ENCODE measurements at places on chromosomes 7 and 10.
A peak's percentile ranks its signal among the peaks of the same experiment; 100 is the strongest.

DNA sequence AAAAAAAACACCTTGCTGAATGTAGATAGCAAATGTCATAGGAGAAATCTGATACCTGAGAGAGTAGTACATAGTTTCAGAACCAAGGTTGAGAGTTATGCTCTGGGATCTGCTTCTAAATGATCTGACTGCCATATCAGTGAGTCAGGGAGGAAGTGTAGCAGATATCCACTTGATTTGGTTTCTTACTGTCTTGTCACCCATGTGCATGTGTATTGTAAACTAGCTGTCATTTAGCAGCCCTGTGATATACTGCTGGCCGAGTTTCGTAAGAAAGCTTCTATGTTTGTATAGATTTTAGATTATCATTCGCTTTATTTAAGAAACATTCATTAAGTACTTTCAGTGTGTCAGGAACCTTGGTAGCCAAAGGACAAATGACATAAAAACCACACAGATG, 42.0 kb downstream of the SP4 start:
- H3K4me3 ChIP-seq = no peak overlapping the region
- DNase-seq = no peak
- H3K36me3 ChIP-seq = no peaks in the 10 kb centered on the region
- H3K27ac ChIP-seq = no peak overlapping the region

GRCh38 chr10:124748953-124749645, 4.9 kb upstream of the FAM53B start:
- no peak overlapping the region for H3K4me3 ChIP-seq
- H3K27me3 ChIP-seq = no peaks in the 10 kb centered on the region
- DNase-seq = no peak
- H3K4me1 ChIP-seq = peaks cover 30% of the 10 kb centered on the region

GRCh38 chr7:118590107-118590506, 365.6 kb downstream of the ANKRD7 start:
- no peak for DNase-seq
- no peak overlapping the region for H3K27ac ChIP-seq
- no peaks in the 10 kb centered on the region for H3K27me3 ChIP-seq
- H3K36me3 ChIP-seq = no peaks in the 10 kb centered on the region
- no peaks in the 10 kb centered on the region for H3K4me1 ChIP-seq

- H3K27ac ChIP-seq = no peak overlapping the region
- no peak for DNase-seq
- H3K4me1 ChIP-seq = no peaks in the 10 kb centered on the region
- H3K36me3 ChIP-seq = no peaks in the 10 kb centered on the region
- no peaks in the 10 kb centered on the region for H3K27me3 ChIP-seq
- H3K4me3 ChIP-seq = no peak overlapping the region
Observed at GRCh38 chr7:46368871-46369270, 447.8 kb upstream of the IGFBP3 start.

- H3K27ac ChIP-seq = no peak overlapping the region
- H3K4me3 ChIP-seq = no peak overlapping the region
- H3K4me1 ChIP-seq = no peaks in the 10 kb centered on the region
- DNase-seq = peak; percentile 26
- H3K36me3 ChIP-seq = peaks cover 36% of the 10 kb centered on the region
- H3K27me3 ChIP-seq = no peaks in the 10 kb centered on the region
Observed at GRCh38 chr7:104160375-104160774, 47.4 kb downstream of the ORC5 start.

DNA sequence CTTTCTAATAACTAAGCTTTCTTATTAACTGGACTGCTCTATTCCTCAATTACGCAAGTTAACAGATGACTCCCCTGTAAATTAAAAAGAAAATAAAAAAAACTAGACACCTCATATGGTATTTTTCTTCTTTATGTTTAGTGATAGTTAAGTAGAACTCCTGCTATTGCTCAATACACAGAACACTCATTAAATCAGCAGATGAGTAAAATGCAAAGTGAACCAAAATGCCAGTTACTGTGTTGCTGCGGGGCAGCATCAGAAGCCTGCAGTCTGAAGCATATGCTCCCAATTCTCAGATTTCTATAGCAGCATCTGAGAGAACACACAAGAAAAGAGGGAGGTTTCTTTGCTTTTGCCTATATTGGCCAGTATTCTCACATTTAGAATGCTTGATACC, 28.4 kb downstream of the CDK6 start:
- no peak for DNase-seq
- H3K27ac ChIP-seq = no peak overlapping the region
- no peaks in the 10 kb centered on the region for H3K27me3 ChIP-seq

- no peak overlapping the region for H3K27ac ChIP-seq
- no peaks in the 10 kb centered on the region for H3K36me3 ChIP-seq
- no peak for DNase-seq
- no peak overlapping the region for H3K4me3 ChIP-seq
- H3K4me1 ChIP-seq = peaks cover 6% of the 10 kb centered on the region
Observed at GRCh38 chr10:115951242-115951641, 321.8 kb downstream of the GFRA1 start.

DNA sequence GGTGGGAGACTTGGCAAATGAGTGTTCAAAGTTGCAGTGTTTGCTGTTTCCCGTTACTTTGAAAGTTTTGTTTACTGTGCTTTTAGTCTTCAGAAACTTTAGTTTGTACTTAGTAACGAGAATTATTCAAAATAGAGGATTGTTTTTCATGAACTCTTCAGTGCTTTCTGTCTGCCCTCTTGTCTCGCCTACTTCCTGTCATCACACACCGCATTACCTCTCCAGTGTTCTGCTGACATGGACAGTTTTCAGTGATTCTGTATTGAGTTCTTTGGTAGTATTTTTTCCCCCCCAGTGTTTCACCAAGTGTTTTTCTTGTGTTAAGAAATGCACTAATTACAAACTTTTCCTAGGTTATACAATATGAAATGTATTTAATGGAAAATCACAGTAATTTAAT, 207.0 kb downstream of the MLLT10 start:
- no peaks in the 10 kb centered on the region for H3K4me1 ChIP-seq
- no peak overlapping the region for H3K4me3 ChIP-seq
- no peak overlapping the region for H3K27ac ChIP-seq
- no peak for DNase-seq

GRCh38 chr10:64546073-64546472, 1024.9 kb downstream of the REEP3 start:
- H3K27me3 ChIP-seq = no peaks in the 10 kb centered on the region
- H3K4me1 ChIP-seq = no peaks in the 10 kb centered on the region
- no peak for DNase-seq
- no peak overlapping the region for H3K4me3 ChIP-seq
- H3K27ac ChIP-seq = no peak overlapping the region

GRCh38 chr10:113491967-113492565, 60.8 kb upstream of the HABP2 start:
- H3K27me3 ChIP-seq = no peaks in the 10 kb centered on the region
- no peak overlapping the region for H3K4me3 ChIP-seq
- peaks cover 28% of the 10 kb centered on the region for H3K4me1 ChIP-seq

DNA sequence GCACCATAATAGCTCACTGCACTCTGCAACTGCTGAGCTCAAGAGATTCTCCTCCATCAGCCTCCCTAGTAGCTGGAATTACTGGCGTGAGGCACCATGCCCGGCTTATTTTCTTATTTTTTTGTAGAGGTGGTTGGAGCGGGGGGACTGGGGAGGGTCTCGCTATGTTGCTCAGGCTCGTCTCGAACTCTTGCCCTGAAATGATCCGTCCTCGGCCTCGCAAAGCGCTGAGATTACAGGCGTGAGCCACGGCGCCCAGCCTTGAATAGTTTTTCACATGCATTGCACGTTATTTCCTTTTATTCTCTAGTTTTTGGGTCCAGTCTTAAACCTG, 526 bp upstream of the LAMTOR4 start:
- H3K27ac ChIP-seq = peak overlapping the region; percentile 79
- no peaks in the 10 kb centered on the region for H3K27me3 ChIP-seq
- H3K36me3 ChIP-seq = peaks cover 22% of the 10 kb centered on the region
- no peak for DNase-seq
- H3K4me1 ChIP-seq = peaks cover 59% of the 10 kb centered on the region
- H3K4me3 ChIP-seq = peak overlapping the region; percentile 79

GRCh38 chr10:99329304-99329553, at the start of gene CNNM1:
TSS of gene CNNM1 (plus strand) at chr10:99329356. CDS start at chr10:99329388, 32 bp downstream.
- peak within 1 kb of the TSS; percentile 35 for H3K27ac ChIP-seq
- peaks cover 36% of the 10 kb centered on the region for H3K27me3 ChIP-seq
- no peaks in the 10 kb centered on the region for H3K36me3 ChIP-seq
- peaks cover 14% of the 10 kb centered on the region for H3K4me1 ChIP-seq

DNA sequence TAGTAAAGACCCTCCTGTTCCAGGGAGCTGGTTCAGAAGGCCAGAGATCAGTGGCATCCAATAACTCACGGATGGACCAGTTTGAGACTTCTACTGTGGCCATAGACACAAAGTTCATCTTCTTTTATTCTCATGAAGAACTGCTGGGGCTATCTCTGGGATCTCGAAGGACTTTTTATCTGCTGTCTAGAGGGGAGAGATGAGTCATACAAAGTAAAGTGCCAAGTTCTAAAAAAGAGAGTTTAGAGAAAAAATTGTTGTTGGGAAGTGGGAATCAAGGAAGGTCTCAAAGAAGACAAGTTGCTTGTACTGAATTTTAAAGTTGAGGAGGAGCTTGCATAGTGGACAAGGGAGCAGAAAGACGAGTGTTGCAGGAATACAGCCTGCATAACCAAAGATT, 8.0 kb upstream of the FAM221A start:
- DNase-seq = no peak
- H3K36me3 ChIP-seq = no peaks in the 10 kb centered on the region
- no peaks in the 10 kb centered on the region for H3K27me3 ChIP-seq
- H3K27ac ChIP-seq = no peak overlapping the region

DNA sequence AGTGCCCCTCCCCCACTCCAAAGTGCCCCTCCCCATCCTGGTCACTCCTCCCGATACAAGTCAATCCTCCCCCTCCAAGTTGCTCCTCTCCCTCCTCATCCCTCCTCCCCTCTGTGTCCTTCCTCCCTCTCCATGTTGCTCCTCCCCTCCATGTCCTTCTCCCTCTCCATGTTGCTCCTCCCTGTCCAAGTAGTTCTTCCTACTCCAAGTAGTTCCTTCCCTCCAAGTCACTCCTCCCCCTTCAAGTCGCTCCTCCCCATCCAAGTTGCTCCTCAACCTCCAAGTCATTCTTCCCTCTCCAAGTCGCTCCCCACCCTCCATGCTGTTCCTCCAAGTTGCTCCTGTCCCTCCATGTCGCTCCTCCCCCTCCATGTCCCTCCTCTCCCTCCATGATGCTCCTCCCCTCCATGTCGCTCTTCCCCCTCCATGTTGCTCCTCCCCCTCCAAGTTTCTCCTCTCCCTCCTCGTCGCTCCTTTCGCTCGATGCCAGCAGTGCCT, 8.6 kb upstream of the WBP1L start:
- no peaks in the 10 kb centered on the region for H3K27me3 ChIP-seq
- H3K4me3 ChIP-seq = no peak overlapping the region
- no peak for DNase-seq
- peaks cover 12% of the 10 kb centered on the region for H3K4me1 ChIP-seq
- H3K27ac ChIP-seq = no peak overlapping the region

GRCh38 chr7:101377189-101377736, 14.6 kb downstream of the COL26A1 start:
- DNase-seq = no peak
- peaks cover 34% of the 10 kb centered on the region for H3K27me3 ChIP-seq
- no peak overlapping the region for H3K27ac ChIP-seq
- H3K4me3 ChIP-seq = no peak overlapping the region

GRCh38 chr10:118950997-118951637, 78.4 kb upstream of the NANOS1 start:
- no peaks in the 10 kb centered on the region for H3K36me3 ChIP-seq
- H3K27me3 ChIP-seq = no peaks in the 10 kb centered on the region
- no peak for DNase-seq
- H3K4me3 ChIP-seq = no peak overlapping the region

DNA sequence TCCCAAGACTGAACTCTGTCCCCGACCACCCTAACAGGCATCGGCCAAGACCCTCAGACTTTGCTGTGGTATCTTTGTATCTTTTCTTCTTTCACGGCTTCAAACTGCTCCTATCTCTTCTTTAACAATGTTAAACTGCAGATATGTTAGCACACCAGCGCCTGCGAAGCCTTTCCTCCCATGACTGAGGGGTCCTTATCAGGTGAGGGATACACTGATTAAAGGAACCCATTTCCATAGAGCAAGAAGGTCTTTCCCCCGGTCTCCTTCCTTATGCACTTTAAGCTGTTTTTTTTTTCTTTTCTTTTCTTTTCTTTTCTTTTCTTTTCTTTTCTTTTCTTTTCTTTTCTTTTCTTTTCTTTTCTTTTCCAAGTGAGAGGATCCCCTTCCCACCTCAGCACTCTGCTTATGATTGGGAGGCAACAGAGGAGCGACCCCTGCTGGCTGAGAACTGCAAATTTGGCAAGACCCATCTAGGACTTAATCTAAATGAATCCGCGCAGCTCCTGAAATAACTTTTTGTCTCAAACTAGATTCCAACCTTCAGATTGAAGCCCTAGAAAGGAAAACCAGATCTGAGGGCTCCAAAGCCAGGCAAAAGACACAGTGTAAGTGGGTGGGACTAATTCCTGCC, 109.9 kb downstream of the ITGB8 start:
- H3K27ac ChIP-seq = no peak overlapping the region
- no peaks in the 10 kb centered on the region for H3K36me3 ChIP-seq
- DNase-seq = peak; percentile 30

GRCh38 chr7:69256634-69257081, 341.6 kb upstream of the AUTS2 start:
- H3K27me3 ChIP-seq = no peaks in the 10 kb centered on the region
- H3K4me3 ChIP-seq = no peak overlapping the region
- H3K36me3 ChIP-seq = no peaks in the 10 kb centered on the region

- H3K36me3 ChIP-seq = no peaks in the 10 kb centered on the region
- peaks cover 26% of the 10 kb centered on the region for H3K4me1 ChIP-seq
- peak; percentile 61 for DNase-seq
- H3K27me3 ChIP-seq = no peaks in the 10 kb centered on the region
- H3K4me3 ChIP-seq = peak overlapping the region; percentile 59
Observed at GRCh38 chr7:78020136-78020873, 221.7 kb downstream of the PHTF2 start.

DNA sequence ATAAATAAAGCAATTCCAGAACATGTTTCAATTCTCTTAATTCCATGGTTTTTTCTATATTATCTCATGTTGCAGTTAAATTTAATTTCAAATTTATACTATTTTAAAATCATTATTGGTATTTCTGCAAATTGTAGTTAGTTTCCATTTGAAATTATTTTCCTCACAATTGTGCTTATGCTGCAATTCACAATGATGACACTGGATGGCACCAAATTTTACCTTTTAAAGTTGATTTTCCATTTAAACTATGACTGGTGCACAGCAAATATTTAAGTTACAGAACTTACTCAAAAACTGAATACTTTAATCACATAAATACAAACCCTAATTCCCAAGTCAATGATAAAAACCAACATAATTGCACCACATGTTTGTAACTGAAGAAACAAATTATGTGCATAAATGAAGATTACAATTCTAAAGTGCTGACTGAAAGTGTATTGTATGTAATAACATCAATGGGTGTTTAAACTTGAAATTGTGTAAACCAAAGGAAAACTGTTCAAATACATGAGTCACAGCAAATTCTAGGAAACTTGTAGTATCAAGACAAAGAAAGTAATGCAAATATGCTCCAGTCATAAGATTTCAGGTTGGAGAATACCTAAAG, 75.3 kb upstream of the AASS start:
- no peak for DNase-seq
- no peaks in the 10 kb centered on the region for H3K4me1 ChIP-seq
- H3K36me3 ChIP-seq = no peaks in the 10 kb centered on the region
- H3K4me3 ChIP-seq = no peak overlapping the region

GRCh38 chr10:3805201-3805790, 20.3 kb upstream of the KLF6 start:
- peak; percentile 79 for DNase-seq
- no peak overlapping the region for H3K4me3 ChIP-seq
- H3K27ac ChIP-seq = peak overlapping the region; percentile 91
- peaks cover 68% of the 10 kb centered on the region for H3K4me1 ChIP-seq
- no peaks in the 10 kb centered on the region for H3K27me3 ChIP-seq
